ENCODE measurements at places on chromosomes 3 and 15.

DNA sequence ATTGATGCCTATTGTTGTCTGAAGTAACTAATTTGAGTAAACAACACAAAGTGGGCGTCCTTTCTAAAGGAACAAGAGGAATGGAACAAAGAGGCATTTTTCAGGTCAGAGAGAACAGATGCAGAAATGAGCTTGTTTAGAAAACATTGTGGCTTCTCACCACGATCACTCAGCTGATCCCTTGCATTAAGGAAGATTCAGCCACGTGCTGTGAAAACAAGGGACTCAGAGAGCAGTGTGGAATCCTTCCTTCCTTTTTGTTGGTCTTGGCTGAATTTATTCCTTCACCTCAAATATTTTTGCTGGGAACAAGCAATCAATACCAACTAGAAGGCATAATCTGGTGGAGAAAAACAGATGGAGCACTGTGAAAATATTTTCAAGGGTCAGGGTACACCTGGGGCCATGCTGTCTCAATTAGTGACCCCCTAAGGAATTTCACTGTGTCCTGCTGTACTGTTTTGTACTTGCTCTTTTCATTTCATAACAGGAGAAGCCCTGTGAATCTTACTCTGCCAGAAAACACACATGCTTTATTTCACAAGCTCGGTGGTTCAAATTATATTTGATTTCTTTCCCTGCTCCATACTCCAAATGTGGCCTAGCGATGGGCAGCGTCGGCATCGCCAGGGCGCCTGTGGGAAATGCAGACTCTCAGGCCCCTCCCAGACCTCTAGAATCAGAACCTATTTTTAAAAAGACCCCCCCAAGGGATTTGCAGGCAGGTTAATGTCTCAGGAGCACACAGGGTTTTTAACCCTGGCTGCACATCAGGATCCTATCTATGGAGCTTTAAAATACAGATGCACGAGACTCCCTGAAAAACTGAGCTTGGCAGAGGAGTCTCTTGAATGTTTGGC, 11.6 kb upstream of the SLC6A20 start:
- DNase-seq = no peak

DNA sequence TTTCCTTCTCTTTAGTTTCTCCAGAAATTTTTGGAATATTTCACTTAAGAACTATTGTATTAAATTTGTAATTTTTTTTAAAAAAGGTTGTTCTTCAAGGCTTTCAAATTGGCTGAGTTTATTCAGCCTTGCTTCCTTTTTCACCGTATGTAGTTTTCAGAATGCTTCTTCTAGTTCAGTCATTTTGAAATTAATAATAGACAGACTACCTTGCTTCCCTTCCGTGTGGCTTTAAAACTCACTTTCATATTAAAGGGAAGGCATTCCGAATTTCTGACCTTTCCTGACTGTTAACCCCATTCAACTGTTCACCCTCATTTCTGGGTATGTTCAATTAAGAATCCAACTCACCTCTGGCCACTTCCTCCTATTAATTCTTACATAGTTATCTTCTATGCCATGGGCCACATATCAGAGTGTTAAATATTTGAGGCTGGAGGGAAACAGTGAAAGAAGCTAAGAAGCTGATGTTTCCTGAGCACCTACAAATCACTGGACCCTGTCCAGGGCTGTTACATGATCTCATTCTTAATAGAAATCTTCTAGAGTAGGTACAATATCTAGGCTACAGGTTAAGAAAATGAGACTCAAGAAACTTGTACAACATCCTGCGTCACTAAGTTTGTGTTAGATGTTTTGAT, 237.5 kb downstream of the P3H2 start:
- DNase-seq = no peak

GRCh38 chr3:30549600-30549999, 56.8 kb upstream of the TGFBR2 start:
- no peak for DNase-seq

GRCh38 chr15:82183121-82184031, 79.2 kb downstream of the EFL1 start:
- no peak for DNase-seq

- no peak for DNase-seq
Observed at GRCh38 chr15:34642247-34642646, 58.8 kb upstream of the GOLGA8B start.

DNA sequence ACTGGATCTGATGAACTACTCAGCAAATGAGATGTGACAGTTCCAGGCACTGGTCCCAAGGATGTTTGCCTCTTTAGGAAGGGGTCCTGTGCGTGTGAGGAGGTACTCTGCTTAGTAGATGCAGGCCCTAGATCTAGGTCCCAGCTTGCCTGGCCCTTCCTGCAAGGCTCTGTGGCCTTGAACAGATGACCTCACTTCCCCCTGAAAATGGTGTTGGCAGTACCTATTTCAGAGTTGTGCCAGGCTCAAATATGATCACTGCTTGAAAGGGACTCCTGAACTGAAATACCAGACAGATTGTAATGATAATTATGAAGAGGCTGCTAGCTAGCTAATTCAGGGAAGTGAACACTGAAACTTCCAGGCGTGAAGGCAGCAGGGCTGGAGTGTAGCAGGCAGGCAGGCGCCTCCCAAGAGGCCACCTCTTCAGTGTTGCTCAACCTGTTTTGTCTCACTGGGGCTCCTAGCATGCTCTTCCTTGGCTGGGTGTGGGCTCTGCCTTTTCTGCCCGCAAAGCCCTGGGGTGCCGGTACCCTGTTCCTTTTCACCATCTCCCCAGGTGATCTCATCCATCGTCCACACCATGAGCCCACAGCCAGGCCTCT, 24.1 kb upstream of the CPNE9 start:
- no peak for DNase-seq

GRCh38 chr3:140186421-140186920, 251.5 kb downstream of the CLSTN2 start:
- no peak for DNase-seq
